IMR-90 (cell line): ENCODE measurements at places on chromosomes 1 and 21. TPM values are rescaled to one million over a fixed set of nuclear protein-coding genes. Genes with fewer than 3 reads are reported as not detected.

The DCAF8 gene
- total RNA-seq, result 83.3 TPM in 2 replicates

GRCh38 chr1:32861904-32862695, 8.6 kb downstream of the FNDC5 start:
- DNase-seq, result peak; percentile 19

DNA sequence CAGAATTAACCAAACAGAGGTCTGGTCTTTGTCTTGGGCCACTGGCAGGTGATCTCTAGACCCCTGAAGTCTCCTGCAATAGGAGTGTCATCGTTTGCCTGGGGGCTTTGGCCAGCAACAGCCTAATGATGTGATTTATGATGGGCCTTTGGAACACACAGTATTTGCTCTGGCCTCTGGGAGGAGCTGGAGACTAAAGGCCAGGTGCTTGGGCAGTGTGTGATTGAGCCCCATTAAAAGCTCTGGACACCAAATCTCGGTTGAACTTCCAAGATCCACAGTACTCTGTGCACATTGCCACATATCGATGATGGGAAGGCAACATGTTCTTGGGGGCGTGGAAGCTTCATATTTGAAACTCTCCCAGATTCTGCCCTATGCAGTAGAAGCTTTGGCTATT, 32.0 kb upstream of the TLR5 start:
- peak; percentile 9 for DNase-seq

- DNase-seq, result no peak
Measured at GRCh38 chr1:64846573-64847430, 101.9 kb downstream of the RAVER2 start.

DNA sequence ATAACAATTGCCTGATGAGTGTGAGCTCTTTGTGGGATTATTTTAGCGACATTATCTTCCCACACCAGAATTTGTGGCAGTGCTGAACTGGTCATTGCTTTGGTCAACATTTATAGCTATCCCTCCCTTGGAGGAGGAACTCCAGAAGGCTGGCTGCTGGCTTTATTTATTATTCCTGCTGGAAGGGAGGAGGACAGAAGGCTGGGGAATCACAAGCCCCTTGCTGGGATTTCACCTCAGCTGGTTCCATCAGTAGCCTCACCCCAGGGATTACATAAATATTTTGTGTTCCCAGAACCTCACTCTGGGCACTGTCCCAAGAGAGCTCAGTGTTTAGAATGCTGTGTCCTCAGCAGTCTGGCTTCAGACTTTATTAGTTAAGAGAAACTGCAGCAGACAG, 102.8 kb upstream of the C1orf21 start:
- DNase-seq, result peak; percentile 94

DNA sequence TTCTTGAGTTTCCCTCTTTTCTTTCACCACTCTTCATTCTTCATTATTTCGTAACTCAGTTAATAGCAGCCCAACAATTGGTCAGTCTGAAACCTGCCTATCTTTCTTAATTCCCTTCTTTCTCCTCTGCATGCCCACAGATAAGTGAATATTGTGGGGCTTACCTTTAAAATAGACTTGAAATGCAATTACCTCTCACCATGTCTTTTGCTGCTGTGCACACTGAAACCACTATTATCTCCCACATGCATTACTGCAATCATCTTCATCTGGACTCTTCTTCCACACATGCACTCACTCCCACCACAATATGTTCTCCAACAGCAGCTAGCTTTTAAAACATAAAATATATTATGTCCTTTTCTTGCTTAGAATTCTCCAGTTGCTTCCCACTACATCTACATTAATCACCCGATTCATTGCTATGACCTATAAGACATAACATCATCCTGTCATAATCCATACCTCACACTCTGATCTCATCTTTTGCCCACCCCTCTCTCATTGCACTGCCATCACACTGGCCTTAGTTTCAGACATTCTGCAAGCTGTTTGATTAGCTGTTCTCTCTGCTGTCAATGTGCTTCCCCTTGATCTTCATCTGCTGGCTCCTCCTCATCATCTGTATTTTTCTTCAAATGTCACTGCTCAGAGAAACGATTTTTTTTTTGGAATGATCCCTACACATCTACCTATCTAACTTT, 304.8 kb downstream of the PTPRC start:
- no peak for DNase-seq

GRCh38 chr21:38386967-38387366, 111.3 kb downstream of the ERG start:
- no peak for DNase-seq

The ZBTB8B gene
- total RNA-seq, result not detected in 2 replicates

The CHTOP gene
- 33.9 and 38.9 TPM in 2 replicates for total RNA-seq

GRCh38 chr21:30408782-30409494, 13.1 kb downstream of the KRTAP13-1 start:
- DNase-seq, result no peak
